H1 (cell line): ENCODE measurements at places on chromosomes 11 and 22. TPM values are rescaled to one million over a fixed set of nuclear protein-coding genes. Genes with fewer than 3 reads are reported as not detected.

Gene MRGPRX3
- polyA plus RNA-seq, result not detected in 2 replicates

Gene GLYATL2
- 0.08 and 0.39 TPM in 2 replicates for polyA plus RNA-seq

Gene OR11H1
- polyA plus RNA-seq, result not detected in 2 replicates

Gene TYR
- not detected in 2 replicates for polyA plus RNA-seq

Gene MUC2
- polyA plus RNA-seq, result not detected in 2 replicates

Gene TPST2
- 143 and 162 TPM in 2 replicates for polyA plus RNA-seq

Gene RFPL1
- polyA plus RNA-seq, result not detected in 2 replicates

Gene NAT10
- 66.3 and 67.5 TPM in 2 replicates for polyA plus RNA-seq

Gene MOV10L1
- polyA plus RNA-seq, result 0.13 and 0.32 TPM in 2 replicates

Gene ISX
- polyA plus RNA-seq, result not detected in 2 replicates

Gene SLC35C1
- 4.6 and 9.5 TPM in 2 replicates for polyA plus RNA-seq

Gene ANO9
- polyA plus RNA-seq, result 20.7 and 24.6 TPM in 2 replicates
